Substantia nigra (tissue), 51 donors: ENCODE measurements at places on chromosomes 3 and 15.

DNA sequence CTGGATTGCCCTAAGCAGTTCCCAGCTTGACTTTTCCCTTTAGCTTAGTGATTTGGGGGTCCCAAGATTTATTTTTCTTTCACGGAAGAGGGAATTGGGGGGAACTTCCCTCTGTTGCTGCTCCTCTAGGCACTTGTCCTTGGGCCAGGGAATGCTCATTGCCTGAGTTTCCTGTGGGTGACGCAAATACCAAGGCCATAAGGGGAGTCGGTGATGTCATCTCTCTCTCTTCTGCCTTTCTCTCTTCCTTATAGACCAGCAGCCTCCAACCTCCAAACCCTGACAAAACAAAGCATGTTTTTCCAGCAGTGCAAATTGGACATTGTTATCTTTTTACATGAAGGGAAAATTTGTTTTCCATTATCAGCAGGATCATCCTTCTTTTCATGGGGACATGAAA is 120.2 kb downstream of the ITPR1 start:
- DNase-seq: no peak

DNA sequence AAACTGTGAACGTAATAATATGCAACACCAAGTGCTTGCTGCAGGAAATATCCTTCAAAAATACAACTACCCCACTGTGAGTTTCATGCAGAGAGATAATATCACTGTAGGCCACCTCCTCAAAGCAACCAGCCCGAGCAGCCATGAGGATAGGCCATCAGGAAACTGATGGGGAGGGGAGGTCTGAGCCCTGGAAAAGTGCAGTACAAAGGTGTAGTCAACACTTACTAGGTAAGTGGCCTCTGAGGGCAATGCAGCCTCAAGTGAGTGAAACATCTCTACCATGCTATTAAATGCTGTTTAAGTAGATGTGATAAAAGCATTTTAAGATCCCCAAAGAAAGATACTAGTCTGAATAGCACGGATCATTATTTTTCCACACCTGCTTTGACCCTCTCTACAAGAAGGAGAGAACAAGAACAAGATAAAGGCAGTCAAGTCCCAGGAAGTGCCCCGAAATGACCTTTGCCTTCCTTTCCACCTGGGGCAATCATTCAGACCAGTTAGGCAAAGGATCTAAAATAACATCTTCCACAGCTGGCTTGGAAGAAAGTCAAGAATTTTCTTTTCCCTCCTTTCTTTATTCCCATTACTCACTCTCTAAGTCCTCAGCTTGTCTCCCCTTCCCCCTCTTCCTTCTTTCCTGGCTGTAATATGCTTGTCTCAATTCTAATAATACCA is 62.8 kb downstream of the FMN1 start:
- no peak for DNase-seq

DNA sequence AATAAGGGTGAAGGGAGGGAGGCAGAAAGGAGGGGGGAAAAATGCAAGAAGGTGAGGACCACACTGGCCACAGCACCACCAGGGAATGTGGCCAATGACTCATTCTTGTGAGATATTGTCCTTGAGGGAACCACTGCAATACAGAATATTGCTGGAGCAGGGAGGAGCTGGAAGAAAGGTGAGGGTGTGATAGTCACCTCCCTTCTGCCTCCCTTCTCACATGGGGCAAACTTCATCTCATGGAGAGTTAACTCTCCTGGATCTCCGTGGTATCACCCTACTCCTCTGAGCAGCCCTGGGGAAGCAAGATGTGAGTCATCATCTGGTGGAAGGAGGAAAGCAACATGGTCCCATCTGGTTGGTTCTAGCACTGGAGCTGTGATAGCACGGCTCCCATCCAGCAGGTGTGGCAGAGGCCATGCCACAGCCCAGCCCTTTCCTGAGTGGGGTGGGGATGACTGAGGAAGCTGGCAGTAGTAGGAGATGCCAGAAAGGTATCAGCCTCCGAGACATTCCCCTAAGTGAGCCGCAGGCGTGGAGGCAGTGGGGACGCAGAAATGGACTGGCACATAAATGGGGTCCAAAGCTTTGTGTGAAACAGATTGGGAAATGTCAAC is 115.9 kb upstream of the LPP start:
- DNase-seq: no peak

GRCh38 chr3:119376758-119377157 is 82.6 kb downstream of the ARHGAP31 start:
- no peak for DNase-seq

DNA sequence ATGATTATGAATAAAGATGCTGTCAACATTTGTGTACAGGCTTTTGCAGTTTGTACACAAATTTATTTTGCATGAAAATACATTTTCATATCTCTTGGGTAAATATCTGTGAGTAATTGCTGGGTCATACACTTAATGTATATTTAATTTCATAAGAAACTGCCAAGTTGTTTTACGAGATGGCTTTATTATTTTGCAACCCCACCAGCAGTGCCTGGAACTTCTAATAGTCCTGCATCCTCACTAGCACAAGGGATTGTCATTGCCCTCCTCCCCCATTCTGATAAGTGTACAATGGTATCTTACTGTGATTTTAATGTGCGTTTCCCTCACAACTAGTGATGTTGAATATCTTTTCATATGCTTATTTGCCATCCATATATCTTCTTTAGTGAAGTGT is 45.2 kb downstream of the ASTE1 start:
- no peak for DNase-seq

DNA sequence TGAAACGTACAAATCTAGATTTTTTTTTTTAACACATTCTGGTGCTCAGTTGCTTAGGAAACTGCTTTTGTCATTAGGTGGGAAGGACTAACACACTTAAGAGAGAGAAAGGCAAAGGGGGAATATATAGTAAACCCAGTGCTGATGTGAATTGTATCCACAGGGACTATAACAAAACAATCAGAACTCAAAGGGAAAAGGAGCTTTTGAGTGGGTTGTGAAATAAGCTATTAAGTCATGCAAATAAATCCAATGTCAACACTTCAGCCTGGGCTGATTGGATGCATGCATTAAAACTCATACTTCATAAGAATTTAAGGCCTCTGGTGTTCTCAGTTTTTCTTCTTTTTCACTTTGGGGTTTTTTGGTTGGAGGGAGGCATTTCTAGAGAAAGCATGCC is 628.9 kb downstream of the FHIT start:
- no peak for DNase-seq

- no peak for DNase-seq
Measured at GRCh38 chr3:51374456-51374855, 10.6 kb upstream of the MANF start.

GRCh38 chr3:156548041-156548687 is 6.8 kb downstream of the SSR3 start:
- no peak for DNase-seq

- no peak for DNase-seq
Measured at GRCh38 chr15:94610069-94610468, 378.7 kb downstream of the MCTP2 start.

DNA sequence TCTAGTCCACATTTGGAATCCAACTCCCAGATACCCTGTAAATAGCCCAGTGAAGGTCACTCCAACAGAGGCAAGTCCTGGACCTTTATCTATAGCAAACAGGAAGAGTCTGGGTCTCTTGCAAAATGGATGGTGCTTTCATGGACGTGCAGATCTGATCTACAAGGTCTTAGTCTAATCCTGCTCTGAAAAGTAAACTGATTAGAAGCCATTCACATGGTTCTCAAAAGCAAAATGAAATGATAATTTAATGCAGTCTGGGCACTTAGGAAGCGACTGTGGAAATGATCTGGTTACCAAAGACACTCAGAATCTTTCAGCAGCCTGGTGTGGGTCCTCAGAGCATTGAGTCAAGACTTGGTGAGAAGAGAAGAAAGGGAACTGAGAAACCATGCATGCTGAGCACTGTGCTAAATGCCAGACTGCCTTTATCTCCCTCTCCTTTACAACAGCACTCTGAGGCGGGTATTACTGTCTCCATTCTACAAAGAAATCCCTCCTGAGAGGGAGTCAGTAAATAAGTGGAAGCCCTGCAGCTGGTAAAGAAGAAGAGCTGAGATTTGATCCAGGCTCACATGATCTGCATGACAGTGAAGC is 29.0 kb downstream of the AQP9 start:
- no peak for DNase-seq

DNA sequence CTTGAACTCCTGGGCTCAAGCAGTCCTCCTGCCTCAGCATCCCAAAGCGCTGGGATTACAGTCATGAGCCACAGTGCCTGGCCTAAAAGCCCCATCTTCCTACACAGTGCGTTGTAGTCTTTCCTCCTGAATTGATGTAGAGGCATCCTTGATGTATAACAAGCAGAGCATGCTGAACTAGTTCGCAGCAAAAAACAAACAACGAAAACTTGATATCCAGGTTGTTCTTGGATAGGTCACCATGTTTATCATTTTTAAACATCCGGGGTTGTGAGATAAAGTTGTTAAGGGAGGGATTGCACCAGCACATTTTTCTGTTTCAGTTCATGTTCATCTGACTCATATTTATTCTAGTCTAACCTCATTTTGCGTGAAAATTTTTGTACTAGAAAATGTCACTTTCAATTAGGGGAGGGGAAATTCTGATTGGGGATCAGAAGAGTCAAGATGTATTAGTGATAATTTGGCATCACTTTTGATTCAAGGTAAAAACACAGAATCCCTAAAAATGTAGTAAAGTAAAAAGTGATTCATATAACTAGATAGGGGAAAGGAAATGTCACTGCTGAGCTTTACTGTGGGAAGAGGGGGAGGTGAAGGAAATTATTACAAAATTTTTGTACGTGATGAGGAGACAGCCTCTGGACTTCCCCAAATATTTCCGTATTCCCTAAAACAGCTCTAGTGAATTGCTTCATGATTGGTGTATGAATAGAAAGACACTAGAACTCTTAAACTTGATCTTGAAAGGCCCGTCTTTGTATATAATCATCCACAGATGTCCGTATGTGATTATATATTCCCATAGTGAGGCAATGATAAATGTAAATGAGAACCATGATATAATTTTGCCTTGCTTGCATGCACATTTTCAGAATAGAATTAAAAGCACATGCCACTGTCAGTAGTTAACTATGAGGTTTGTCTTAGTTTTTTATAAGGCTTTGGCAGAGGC is 22.9 kb downstream of the RAB8B start:
- no peak for DNase-seq

- DNase-seq: no peak
Measured at GRCh38 chr3:57026944-57027343, 33.5 kb upstream of the SPATA12 start.

GRCh38 chr3:143207338-143207961 is 87.9 kb downstream of the CHST2 start:
- no peak for DNase-seq

GRCh38 chr3:190227064-190227463 is 95.2 kb downstream of the CLDN1 start:
- no peak for DNase-seq

DNA sequence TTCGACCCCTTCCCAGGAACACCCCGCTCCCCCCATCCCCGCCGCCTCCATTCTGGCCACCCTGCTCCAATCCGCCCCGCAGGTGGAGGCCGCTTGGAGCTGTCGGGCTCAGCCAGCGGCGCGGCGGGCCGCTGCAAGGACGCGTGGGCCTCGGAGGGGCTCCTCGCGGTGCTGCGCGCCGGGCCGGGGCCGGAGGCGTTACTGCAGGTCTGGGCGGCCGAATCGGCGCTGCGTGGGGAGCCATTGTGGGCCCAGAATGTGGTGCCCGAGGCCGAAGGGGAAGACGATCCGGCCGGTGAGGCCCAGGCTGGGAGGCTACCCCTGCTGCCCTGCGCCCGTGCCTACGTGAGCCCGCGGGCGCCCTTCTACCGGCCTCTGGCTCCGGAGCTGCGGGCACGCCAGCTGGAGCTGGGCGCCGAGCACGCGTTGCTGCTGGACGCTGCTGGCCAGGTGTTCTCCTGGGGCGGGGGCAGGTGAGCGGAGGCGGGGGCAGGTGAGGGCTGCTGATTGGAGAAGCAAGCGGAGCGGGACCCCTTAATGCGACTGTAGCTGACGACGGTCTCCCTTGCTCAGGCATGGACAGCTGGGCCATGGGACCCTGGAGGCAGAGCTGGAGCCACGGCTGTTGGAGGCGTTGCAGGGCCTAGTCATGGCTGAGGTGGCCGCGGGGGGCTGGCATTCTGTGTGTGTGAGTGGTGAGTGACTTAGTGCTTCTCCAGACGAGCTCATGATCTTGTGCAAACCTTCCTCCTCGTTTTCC is 2.5 kb downstream of the RCCD1 start:
- no peak for DNase-seq

DNA sequence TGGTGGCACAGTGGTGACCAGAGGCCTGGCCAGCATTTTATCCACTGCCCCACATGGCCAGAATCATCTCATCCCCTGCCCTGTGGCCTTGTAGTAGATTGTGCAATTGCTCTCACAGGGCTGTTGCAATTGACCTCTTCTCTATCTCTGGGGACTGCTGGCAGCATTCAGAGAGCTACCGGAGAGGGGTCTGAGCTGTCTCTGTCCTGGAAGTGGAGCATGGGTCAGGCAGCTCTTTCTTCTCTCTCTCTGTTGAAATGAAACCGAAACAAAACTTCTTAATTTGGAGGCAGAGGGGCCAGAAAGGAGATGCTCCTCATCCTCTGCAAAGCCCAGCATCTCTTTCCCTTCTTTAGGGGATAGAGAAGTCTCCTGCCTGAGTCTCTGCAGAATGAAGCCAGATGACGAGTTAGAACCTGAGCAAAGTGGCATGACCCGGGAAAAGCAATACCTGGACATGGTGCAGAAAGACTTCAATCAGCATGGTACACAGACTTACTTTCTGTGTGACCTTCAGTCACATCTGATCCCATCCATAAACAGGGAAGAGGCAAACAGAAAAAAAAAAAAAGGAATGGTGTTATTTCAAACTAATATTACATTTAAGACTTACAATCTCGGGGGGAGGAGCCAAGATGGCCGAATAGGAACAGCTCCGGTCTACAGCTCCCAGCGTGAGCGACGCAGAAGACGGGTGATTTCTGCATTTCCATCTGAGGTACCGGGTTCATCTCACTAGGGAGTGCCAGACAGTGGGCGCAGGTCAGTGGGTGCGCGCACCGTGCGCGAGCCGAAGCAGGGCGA is 144.5 kb upstream of the BCL6 start:
- no peak for DNase-seq

DNA sequence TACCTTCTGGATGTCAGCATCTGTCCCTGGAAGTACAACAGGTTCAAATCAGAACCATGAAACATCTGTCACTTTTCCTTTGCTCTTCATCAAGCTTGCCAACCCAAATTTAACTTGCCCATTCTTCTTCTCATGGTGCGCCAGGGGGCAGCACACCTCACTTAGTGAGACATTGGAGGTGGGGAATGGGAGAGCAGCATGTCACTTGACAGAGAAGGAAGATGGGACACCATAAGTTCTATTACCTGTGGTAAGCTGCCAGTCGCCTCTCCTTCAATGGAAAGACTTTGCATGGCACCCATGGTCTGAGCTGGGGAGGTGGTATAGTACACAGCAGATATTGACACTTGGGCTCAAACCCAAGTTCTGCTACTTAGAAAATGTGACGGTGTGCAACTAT is 2.9 kb downstream of the SCN5A start:
- no peak for DNase-seq

- DNase-seq: no peak
Measured at GRCh38 chr15:55633731-55634130, 45.6 kb upstream of the PYGO1 start.
